Uterus (tissue), 4 donors: ENCODE measurements at places on chromosomes 7 and 10.

- DNase-seq, result peak; percentile 39
Observed at GRCh38 chr10:44860811-44861736, 50.1 kb upstream of the TMEM72 start.

- DNase-seq, result no peak
Observed at GRCh38 chr7:35019179-35019729, 18.0 kb downstream of the DPY19L1 start.

DNA sequence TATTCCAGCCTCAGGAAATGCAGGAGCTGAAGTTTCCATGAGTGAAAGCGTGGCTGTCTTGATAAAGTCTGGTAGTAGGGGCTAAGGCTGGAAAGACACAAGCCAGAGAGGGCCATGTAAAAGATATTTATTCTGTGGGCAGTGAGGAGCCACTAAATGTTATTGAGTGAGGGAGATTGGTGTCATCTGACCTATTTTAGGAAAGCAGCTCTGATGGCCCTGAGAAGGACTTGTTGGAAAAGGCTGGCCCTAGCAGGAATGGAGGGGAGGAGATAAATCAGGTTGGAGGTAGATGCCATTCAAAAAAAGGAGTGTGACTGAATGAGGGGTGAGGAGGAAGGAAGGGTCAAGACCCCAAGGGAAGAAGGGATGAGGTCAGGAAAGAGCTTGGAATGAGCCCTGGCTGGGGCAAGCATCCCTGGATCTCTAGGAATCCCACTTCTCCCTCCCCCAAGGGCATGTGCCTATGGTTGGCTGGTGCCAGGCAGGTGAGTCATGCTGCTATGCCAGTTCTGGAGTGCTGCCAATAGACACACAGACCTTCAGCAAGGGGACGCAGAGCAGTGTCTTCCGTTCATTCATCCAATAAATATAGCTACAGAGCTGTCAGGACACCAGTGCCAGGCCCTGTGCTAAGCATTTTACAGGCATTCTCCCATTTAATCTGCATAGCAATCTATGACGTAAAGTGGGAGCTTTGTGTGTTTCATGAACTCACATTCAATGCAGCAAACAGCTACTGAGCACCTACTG is 2.0 kb downstream of the ANKRD2 start:
- no peak for DNase-seq

GRCh38 chr7:13848681-13849131 is 140.8 kb downstream of the ETV1 start:
- DNase-seq, result no peak

GRCh38 chr10:73910764-73911552 is at the start of gene PLAU:
PLAU (plus strand) TSS chr10:73911132; CDS start chr10:73911556, 424 bp downstream.
- no peak for DNase-seq

DNA sequence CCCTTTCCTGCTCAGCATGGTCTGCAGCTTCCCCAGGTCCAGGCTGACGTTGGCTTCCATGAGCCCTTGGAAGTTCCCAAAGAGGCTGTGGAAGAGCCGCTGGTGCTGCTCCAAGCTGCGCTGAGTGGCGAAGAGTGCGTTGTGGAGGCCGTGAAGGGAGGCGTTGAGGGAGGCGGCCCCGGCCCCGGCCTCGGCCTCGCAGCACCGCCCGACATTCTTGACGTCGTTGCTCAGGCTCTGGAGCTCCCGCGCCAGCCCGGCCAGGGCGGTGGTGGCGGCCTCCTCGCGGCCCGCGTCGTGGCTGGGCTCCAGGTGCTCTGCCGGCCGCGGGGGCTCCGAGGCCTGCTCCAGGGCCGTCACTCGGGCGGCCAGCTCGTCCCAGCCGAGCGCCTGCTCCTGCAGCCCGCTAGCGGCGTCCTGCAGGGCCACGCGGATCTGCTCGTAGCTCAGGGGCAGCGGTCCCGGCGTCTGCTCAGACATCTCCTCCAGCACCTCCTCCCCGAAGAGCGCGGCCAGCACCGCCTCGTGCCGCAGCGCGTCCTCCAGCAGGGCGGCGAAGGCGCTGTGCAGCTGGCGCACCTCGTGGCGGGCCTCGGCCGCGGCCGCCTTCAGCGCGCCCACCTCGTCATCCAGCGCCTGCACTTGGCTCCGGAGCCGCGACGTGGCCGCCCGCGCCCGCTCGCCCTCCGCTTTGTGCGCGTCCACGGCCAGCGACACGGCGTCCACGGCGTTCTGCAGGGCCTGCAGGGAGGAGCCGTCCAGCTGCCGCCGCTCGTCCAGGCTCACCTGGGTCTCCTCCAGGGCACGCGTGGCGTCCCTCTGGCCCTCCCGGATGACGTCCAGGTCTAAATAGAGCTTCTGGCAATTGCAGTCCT is 14.7 kb downstream of the MMRN2 start:
- no peak for DNase-seq

- DNase-seq, result no peak
Observed at GRCh38 chr10:12444981-12445700, 95.8 kb downstream of the CAMK1D start.

DNA sequence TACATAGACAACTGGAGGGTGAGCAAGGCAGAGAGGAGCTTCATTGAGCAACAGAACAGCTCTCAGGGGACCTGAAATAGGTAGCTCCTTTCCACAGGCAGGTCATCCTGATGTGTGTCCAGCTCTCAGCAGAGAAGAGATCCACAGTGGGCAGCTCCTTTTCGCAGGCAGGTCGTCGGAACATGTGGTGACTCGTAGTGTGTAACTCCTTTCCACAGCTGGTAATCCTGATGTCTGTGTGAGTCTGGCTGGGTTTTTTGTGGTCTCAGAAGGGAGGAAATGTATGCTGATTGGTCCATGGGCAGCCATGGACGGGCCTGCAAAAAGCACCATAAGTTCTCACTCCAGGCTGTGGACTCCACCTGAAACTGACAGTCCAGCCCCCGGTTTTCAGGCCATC is 24.4 kb upstream of the TES start:
- DNase-seq, result no peak

- DNase-seq, result no peak
Observed at GRCh38 chr10:79156334-79157274, 87.8 kb downstream of the ZMIZ1 start.

GRCh38 chr7:35909870-35910357 is 109.1 kb downstream of the SEPTIN7 start:
- no peak for DNase-seq

- DNase-seq, result no peak
Observed at GRCh38 chr7:128044064-128044463, 12.8 kb upstream of the LRRC4 start.

- no peak for DNase-seq
Observed at GRCh38 chr10:79277579-79278269, 69.5 kb upstream of the PPIF start.

DNA sequence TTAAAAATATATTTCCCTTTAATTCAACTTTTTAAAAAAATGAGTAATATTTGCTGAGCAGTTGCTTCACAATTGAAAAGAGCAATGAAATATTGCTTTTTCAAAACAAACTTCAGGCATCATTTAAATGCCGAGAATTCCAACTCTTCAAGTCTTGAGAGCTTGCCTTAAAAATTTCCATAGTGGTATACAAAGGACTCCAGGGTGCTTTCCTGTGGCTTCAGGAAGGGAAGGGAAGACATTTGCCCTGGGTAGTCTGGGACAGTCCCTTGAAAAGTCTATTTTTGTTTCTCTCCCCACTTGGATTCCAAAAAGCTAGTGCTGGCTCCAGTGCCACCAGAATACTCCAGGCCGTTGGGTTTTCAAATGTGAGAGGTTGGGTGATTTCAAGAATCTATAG is 71.7 kb downstream of the HYCC1 start:
- no peak for DNase-seq

GRCh38 chr7:28181416-28181815 is 821 bp upstream of the JAZF1 start:
- no peak for DNase-seq

DNA sequence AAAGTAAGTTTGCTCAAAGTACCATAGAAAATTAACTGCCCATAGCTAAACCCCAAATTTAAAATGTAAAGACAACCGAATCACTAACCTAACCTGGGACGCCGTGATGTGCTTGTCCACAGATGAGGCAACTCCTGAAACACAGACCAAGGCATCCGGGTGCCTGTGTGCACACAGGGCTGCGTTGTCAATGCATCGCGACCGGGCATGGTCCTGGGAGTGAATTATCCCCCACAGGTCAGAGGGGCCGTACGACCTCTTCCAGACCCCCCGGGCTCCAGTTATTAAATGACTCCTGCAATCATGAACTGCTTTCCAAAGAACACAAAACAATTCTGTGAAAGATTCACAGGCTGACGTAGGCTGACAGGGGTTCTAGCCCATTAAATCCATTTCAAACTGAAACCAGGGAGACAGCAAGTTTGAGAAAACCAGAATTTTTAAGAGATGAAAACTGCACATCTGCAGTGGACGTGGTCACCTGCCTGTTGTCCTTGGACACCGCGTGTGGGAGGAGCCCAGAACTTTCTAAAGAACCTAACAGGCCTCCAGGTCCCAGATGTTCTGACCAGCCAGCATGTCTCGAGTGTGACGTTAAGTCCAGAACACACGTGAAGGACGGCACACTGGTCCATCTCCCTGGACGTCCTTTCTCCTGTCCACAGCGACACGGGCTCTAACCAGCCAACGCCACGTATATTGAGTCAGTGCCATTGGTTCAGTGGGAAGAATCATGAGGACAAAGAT is 297.8 kb downstream of the DNAJB6 start:
- no peak for DNase-seq

- DNase-seq, result no peak
Observed at GRCh38 chr10:118638680-118639079, 43.2 kb upstream of the PRLHR start.

- no peak for DNase-seq
Observed at GRCh38 chr7:96188174-96188581, 133.7 kb downstream of the SLC25A13 start.

- no peak for DNase-seq
Observed at GRCh38 chr10:129207297-129207696, 259.7 kb upstream of the MGMT start.

- DNase-seq, result no peak
Observed at GRCh38 chr7:128906766-128907559, 3.5 kb downstream of the KCP start.

DNA sequence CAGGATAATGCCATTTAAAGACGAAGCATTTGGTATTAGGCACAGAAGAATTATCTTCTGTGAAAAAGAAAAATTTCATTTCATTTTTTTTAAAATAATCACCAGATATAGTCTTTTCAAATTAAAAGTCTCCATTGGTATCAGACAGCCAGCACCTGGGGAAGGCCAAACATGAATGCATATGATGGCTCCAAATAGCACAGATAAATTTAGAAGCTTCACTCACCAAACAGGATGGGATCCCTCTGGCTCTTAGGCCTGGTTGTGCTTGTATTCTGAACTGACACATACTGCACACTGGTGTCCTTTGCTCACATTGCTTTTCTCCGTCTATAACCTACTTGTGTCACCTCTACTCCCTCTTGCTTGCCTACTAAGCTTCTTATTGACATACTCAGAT is 169.5 kb upstream of the CHRM2 start:
- DNase-seq, result no peak

- no peak for DNase-seq
Observed at GRCh38 chr7:100034871-100035510, 14.6 kb upstream of the ZSCAN21 start.

GRCh38 chr7:42070068-42070467 is 166.9 kb downstream of the GLI3 start:
- DNase-seq, result no peak

DNA sequence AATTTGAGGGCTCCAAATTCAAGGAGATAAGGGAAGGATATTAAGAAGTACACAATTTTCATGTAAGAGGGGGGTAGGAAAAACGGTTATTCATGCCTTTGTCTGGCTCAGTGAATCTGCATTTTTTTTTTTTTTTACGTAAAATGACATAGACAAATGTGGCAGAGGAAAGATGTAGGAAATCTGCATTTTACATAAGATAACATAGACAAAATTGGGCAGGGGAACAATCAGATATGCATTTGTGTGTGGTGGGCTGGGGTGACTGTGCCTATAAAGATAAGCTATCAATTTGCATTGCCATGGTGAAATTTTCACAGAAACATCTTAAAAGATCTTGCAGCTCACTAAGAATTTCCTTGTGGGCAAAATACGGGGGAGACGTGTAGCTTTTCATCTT is 92.7 kb upstream of the GPR141 start:
- DNase-seq, result no peak

GRCh38 chr7:80439894-80440821 is 71.7 kb downstream of the GNAT3 start:
- no peak for DNase-seq

GRCh38 chr10:116043861-116044260 is 229.1 kb downstream of the GFRA1 start:
- DNase-seq, result no peak

GRCh38 chr7:125222596-125222995 is 293.0 kb upstream of the POT1 start:
- no peak for DNase-seq

DNA sequence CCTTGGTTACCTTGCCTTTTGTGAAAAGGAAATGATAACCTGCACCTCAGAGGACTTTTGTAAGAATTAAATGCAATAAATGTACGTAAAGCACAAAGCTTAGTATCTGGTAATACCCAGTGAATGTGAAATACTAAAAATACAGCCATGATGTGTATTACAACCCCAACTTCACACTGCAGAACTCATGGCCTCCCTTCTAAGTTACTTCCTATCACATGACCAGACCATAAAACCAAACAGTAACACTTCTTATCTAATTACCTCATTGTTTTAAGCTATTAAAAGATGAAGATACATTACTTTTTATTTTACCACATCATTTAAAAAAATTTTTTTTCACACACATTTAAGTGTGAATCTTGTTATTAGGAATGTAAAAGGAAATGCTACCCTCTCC is 29.0 kb downstream of the VPS41 start:
- no peak for DNase-seq

GRCh38 chr7:31058122-31058521 is 6.0 kb downstream of the ADCYAP1R1 start:
- no peak for DNase-seq

DNA sequence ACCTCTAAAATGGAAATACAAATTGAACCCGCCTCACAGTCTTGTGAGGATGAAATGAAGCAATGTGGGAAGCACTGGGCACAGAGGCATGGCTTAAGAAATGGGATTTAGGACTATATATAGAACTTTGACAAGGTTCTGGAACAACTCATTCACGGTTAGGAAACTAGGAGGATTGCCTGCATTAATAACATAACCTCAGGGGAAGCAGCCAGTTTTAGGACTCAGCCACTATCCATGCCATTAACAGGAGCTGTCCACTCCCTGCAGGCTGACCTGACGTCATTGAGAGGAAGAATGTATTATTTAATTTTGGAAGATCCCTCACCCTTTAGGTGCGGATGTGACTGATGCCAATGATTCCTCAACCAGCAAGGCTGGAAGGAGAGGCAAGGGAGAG is 34.8 kb downstream of the ITGB8 start:
- no peak for DNase-seq

DNA sequence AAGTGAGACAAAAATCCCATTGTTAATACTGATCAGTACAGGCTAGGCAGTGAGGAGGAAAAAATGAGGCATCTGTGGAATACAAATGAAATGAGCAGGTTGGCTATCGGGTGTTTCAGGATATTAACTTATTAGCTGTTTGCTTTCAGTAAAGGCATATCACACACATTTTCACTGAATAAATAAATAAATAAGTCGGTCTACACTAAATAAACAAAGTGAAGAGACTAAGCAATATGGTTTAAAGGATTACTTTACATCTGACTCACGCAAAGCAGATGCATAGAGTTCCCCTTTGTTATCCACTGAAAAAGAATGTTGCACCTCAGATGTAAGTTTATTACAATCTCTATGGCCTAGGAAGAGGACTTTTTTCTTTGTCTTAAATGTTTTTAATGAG is 6.3 kb upstream of the SEMA3A start:
- DNase-seq, result no peak

GRCh38 chr7:6631605-6632004 is 5.5 kb upstream of the ZNF316 start:
- DNase-seq, result no peak
